ENCODE measurements at places on chromosomes 6 and 20. TPM values are rescaled to one million over a fixed set of nuclear protein-coding genes. Genes with fewer than 3 reads are reported as not detected.

The CST1 gene
- 0.92 TPM for total RNA-seq

The PNRC1 gene
- 9.3 TPM for total RNA-seq

The RBBP8NL gene
- total RNA-seq, result 9.4 TPM

The MICA gene
- 35.0 TPM for total RNA-seq

The C20orf144 gene
- total RNA-seq, result not detected

The GGT7 gene
- 1.5 TPM for total RNA-seq

The VSX1 gene
- total RNA-seq, result not detected

The CDKAL1 gene
- total RNA-seq, result 14.9 TPM

The TSPO2 gene
- not detected for total RNA-seq

The FOXS1 gene
- not detected for total RNA-seq

The COL9A3 gene
- 14.3 TPM for total RNA-seq

The SLC26A8 gene
- not detected for total RNA-seq
